ENCODE measurements at places on chromosomes 7 and 10.

DNA sequence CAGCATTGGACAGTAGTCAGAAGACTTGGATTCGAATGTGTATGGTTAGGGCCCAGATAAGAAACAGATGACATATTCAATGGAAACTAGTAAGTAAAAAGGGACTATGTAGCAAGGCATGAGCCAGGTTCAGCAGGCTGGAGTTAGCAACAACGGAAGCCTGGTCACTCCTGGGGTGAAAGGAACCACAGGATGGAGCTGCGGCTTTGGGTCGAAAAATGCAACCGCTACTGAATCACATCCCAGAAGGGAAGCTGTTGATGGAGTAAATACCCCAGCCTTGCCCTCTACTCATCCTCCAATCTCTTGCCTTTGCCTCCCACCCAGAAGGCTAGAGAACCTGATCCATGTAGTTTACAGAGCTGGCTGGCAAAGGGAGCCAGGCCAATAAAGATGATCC lies 37.5 kb upstream of the EGR2 start:
- DNase-seq, result no peak

GRCh38 chr10:51821745-51822144 lies 122.3 kb upstream of the CSTF2T start:
- no peak for DNase-seq

DNA sequence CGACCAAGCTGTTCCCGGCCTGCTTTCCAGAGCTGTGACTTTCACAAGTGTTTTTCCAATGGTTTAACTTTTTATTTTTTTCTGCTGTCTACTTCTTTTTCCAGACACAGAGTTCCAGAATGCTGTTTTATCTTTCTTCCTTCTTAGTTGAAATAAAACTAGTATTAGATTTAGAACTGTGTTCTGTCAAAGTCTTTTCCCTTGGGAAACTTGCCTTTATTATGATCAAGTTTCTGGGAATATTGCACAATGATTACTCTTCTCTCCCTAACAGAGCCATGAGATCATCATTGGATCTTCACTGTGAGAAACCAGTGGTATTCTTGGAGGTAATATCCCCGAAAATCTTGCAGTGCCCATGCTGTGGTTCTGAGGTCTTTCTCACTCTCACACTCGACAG lies 104.9 kb upstream of the KCND2 start:
- DNase-seq, result no peak

GRCh38 chr10:110609605-110610004 lies 34.5 kb upstream of the RBM20 start:
- DNase-seq, result no peak
